ENCODE measurements at places on chromosomes 12 and 14.

DNA sequence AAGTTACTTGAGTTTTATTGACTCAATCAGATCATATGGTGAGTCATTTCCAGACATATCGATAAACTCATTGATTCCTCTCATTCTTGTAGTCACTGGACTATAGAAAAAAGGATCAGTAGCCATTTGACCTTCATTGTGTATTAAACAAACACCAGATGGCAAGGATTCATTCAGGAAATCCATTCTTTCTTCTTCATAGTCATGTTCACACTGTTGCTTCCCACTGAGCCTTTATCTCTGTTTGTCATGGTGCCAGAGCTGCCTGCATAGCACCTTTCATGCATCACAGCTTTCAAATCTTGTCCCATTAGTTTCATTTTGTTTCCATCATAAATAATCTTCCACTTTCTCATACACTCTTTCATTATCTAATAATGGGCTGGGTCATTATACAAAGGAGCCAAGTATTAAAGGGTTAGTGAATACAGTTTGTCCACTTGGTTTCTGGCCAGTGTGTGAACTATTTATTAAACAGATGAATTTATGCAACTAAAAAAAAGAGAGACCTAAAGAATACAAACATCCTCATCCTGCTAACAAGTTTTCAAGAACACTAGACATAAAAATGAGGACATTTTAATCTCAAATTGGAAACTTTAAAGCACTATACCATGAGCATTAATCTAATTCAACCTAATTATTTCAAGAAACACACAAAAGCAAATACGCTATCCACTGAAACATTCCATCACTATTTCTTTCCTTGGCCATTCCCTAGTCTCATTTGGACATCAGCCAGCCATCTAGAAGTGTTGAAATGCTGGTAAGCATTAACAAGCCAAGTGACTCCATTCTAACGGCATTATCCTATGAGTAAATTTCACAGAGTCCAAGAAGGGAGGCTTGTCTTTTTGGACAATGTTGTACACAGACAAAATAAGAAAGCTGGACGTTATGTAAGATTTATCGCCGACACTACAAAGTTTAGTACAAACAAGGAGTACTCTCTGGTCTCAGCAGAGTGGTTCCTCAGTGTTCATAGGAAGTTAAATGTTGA, 476.5 kb downstream of the FOXG1 start:
- DNase-seq, result no peak

GRCh38 chr12:126791122-126791521, 1475.8 kb upstream of the TMEM132C start:
- no peak for DNase-seq

GRCh38 chr12:74539765-74540526, 2.3 kb downstream of the ATXN7L3B start:
- DNase-seq, result no peak

DNA sequence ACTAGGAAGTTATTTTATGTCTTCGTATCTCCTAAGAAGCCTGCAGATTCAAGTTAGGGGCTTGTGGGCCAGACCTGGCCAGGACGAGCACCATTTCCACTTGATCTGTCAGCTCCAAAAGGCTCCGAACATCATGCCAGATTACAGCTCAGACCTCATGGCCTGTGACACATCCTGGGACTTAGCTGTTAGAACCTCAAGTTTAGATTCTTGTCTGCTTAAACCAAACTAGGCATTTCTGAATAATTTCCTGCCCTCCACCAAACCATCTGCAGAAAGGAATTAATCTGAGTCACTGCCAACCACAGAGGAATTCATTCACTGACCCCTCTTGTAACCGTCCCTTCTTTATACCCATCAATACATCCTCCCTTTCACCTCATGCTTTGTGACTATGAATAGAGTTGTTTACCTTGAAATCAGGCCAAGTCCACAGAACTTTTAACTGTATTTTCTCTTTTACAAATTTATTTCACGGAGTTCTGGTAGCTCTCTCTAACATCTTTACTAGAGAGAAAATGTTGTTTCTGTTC, 120.3 kb downstream of the FBXL14 start:
- DNase-seq, result peak; percentile 74

DNA sequence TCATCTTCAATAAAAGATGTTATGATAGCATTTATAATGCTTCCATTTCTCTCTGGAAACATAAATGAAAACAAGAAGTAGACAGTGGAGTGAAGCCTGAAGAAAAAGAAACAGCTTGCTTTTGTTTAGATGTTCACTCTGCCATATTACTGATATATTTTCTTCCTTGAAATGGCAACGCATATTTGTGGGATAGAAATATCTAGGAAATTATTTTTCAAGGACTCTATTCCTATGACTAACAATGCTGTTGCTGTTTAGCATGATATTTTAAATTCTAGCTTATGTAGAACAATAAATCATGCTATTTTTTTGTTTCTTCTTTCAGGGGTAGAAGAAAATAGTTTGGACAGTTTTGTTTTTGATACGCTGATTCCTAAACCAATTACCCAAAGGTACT, 359.0 kb downstream of the NAV3 start:
- DNase-seq, result no peak

GRCh38 chr12:31007636-31008175, 66.0 kb upstream of the DDX11 start:
- DNase-seq, result no peak

GRCh38 chr14:91324606-91325575, 80.4 kb upstream of the GPR68 start:
- DNase-seq, result no peak

DNA sequence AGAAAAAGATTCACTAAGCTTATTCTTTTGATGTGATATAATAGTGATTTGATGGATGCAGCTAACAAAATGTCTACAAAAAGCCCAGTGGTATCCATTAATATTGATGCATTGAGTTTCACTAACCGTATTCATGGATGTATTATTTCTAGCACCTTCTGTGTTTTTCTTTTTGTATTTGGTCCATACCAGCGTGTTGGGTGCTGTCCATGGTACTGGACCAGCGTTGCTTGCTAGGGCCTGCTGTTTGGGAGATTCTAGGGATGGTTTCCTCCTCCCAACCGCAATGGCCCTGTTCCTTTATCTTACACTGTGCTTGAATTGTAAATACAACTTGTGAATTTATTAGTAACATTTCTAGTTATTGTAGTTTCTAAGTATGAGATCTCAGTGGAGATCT, 31.7 kb downstream of the ANO4 start:
- DNase-seq, result no peak

DNA sequence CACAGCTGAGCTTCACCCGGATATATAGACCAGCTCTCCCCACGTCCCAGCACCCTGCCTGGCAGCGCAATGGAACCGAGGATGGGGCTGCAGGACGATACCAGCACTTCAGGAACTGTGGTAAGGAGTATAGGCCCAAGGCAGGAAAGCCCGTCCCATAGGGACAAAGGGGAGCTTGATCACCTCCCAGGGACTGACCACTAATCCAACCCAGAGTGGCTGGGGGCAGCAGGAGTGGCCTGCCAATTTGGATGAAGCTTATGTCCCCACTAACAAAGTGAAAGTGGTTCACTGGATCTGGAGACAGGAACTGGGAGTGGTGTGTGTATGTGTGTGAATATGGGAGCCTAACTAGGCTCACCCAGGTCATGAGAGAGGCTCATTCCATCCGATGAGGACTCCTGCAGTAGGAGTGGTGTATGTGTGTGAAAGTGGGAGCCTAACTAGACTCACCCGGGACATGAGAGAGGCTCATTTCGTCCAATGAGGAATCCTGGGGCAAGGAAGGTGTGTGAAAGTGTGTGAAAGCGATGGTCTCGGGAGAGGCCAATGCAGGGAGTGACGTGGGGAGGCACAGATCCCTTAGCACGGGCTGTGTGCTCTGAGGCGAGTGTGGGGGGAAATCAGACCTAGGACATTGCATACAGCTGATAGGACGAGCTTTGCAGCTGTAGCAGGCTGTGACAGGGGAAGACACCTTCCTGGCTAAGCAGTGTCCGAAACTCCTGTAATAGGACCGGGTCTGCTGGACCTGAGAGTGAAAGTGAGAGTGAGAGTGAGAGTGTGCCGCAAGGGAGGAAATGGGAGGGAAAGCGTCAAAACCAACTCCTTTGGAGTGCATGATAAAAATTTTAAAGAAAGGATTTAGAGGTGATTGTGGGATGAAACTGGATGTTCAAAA, 25.7 kb downstream of the KLRK1 start:
- DNase-seq, result peak; percentile 20

- DNase-seq, result no peak
Observed at GRCh38 chr12:114018669-114019068, 52.5 kb upstream of the RBM19 start.
